ENCODE measurements at places on chromosomes 11 and 22.

GRCh38 chr22:49736538-49736937, 91.1 kb downstream of the BRD1 start:
- no peak for DNase-seq

- no peak for DNase-seq
These were observed 34.3 kb downstream of the TSPAN18 start for GRCh38 chr11:44760917-44761550.

DNA sequence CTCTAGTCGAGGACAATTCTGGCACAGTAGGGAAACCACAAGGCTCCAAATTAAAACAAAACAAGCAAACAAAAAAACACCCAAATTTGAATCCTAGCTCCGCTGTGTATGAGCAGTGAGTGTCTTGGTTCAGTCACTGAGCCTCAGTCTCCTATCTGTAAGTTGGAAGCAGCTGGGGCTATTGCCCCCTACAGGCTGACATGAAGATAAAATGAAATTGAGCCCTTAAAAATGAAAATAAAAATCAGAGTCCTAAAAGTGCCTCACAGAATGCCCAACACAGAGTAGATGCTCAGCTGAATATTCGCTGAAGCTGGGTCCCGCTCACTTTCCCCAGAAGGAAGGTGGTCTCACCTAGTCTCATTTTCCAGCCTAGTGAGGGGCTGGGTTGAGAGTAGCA, 65.2 kb downstream of the PDE2A start:
- DNase-seq, result no peak

GRCh38 chr11:93775289-93775688, 8.8 kb upstream of the MED17 start:
- DNase-seq, result peak; percentile 13

DNA sequence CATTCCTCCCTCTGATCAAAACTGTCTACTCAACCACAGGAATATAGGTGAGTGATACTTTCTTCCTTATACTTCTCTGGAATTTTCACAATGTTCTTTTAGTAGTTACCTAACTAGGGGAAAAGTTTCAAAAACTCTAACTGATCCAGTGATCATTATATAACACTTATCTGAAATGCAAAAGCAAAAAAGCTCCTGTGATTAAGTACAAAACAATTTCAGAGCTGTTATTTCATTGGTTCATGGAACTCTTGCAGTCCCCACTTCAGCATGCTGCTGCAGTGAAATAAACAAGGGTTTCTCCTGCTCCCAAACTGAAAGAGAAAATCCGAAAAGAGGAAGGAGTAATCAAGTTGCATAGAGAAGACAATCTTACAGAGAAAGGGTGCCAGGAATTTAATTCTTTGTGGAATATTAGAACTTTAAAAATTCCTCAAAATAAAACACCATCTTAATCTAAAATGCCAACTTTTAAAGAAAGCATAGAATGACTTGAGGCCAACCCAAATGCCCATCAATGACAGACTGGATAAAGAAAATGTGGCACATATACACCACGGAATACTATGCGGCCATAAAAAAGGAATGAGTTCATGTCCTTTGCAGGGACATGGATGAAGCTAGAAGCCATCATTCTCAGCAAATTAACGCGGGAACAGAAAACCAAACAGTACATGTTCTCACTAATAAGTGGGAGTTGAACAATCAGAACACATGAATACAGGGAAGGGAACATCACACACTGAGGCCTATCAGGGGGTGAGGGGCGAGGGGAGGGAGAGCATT, 20.3 kb downstream of the PPP2R1B start:
- no peak for DNase-seq

DNA sequence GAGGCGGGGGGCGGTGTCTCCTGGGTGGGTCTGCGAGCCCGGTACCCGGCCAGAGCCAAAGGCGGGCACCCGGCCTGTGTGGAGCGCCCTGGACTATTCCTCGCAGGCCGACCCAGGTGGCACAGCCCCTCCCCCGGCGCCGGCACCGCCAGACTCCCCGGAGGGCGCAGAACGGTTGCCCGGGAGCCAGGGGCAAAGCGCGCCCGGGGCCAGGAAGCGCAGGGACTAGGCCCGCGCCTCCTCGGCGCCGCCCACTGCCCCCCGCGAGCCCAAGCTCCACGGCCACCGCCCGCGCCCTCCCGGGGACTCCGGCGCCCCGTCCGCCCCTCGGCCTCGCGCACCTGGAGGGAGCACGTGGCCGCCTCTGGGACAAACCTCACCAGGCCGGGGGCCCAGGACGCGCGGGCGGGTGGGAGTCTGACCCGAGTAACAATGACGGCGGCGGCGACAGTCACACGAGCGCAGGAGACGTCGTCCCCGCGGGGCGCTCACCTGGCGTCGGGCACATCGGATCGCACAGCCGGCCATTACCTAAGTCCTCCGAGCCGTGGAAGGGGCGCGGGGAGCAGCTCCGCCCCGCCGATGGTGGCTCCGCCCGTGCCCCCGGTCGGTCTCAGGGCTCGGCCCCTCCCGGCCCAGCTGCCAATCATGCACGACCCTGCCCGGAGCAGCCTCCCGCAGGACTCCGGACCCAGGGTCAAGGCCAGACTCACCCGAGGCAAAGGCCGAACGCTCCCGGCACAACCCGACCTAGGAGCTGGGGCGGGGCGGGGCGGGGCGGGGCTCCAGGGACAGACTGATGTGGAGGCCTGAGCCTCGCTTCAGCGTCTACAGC, 7.4 kb downstream of the PLXNB2 start:
- no peak for DNase-seq

DNA sequence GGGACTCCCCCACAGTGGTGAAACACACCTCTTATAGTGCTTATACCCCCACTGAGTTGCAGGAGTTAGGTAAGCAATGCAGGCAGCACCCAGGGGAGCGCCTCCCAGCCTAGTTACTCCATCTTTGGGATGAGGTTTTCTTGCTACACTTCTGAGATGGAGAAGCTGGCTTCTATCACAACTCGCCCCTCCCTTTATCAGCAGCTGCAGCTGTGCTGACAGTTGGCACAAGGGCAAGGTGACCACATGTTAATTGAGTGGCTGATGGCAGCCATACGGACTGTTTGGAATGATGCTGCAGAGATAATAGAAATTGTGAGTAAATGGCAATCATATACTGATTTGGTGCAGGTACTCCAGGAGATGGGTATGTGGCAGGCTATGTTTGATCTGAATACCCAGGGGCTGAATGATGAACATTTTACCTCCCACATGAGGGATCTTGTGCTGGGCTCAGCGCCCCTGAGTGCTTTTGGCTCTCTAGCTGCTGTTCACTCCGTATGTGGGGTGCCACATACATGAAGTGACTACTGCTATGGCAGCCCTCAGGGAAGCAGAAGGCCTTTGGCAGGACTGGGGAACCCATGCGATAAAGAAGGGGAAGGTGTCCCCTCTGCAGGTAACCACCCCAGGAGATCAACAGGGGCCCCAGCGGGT, 29.2 kb upstream of the KCNA4 start:
- no peak for DNase-seq

GRCh38 chr11:72681226-72682153, 7.3 kb upstream of the PDE2A start:
- DNase-seq, result no peak

GRCh38 chr22:45425101-45425500, 11.6 kb downstream of the RIBC2 start:
- no peak for DNase-seq

DNA sequence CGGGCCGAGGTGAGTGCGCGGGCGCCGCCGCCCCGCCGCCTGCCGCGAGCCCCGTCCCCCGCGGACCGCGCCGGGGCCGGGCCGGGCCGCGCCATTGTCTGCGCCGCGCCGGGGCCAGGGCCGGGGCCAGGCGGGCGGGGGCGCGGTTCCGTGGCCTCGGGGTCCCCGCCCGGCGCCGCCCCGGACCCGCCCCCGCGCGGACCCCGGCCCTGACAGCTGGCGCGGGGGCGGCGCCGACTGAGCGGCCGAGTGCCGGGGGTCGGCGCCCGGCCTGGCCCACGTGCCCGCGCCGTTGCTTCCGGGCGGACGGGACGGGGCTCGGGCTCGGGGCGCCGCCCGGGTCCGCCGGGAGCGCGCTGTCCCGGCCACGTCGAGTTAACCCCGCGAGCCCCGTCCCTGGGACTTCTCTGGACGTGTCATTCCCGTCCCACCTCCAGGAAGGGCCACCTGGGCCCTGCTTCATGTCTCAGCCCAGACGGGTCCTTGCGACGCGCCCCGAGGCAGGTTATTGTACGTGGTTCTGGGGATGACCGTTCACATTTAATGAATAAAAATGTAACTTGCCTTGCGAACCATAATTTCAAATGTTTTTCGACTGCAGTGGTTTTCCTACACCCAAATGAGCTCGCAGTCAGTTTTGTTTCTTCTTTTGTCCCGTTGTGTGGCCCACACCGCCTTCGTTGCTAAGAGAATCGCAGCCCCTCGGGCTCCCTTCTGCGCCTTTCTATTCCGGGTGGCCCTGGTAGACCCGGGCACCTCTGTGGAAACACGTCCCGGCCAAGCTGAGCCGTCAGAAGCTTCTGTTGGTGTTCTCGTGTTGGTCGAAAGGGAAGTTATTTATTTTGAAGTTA, 562 bp downstream of the ZBED4 start:
- peak; percentile 33 for DNase-seq

DNA sequence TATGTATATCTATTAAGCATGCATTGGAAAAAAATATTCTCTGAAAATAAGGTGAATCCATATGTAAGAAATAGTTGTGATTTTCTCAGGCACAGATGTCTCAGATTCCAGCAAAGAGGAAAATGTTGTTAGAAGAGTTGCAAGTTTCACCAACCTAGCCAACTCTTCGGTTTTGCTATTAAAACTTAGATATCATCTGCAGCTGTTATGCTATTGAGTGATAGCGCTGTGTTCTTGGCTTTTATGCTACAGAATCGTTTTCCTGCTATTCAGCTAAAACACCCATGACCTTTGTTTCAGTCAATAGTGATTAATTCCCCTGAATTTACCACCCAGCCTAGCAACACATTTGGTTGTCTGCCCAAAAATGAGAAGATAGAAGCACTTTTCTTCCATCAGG, 795.6 kb upstream of the ANO3 start:
- no peak for DNase-seq

DNA sequence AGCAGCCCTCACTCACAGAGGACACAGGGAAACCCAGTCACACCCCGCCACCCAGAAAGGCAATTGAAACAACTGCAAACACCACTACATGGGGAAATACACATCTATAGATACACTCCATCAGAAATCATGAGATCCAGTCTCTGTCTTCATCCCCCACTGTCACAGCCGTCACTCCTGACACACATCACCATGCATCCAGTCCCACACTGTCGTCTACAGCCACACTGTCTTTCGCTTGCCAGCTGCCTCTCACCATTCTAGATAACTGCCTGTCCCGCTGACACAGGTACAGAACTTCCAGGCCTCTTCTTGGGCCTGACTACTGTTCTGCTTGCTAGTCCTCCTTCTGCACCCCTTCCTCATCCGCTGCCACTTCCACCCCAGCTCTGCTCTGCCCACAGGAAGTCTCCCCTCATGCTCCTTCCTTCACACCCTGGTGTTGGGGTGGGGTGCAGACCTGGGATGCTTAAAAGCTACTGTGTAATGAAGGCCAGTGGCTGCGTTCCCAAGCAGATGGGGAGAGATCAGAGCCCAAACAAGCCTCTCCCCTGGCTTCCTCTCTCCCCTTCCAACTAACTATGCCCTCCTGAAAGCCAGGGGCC, 42.6 kb downstream of the SLC22A12 start:
- DNase-seq, result no peak

DNA sequence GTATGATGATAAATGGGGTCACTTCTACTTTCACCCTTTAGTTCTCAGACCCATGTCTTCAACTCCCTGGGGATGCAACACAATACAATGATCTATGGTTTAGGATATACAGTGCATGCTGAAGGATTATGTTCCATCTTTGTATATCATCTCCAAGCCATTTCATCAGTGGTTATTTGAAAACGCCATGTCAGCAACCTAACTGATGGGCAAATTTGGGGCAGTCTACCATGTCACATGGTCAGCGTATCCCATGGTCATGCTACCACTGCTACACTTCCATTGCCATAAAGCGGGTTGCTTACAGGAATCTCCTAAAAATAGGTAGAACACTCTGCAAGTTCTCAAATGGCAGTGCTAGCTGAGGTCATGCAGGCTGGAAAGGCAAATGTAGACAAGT, 236.5 kb upstream of the ISX start:
- DNase-seq, result no peak

DNA sequence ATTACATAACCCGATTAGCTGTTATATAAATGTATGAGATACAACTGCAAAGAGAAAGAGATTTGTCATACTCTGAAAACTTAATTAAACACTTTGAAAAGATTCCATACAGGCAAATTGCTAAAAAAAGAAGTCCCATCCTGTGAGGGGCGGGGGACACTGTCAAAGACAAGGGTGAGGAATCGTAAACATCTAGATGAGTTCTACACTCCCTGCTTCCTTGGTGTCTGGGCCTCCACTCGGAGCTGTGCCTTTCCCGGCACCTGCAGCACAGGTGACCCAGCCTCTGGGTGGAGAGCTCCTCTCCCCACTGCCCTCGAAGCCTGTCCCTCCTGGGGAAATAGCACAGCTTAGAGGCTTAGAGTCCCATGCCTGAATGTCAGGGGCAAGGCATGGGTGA, 69.2 kb upstream of the CRYBB3 start:
- no peak for DNase-seq

DNA sequence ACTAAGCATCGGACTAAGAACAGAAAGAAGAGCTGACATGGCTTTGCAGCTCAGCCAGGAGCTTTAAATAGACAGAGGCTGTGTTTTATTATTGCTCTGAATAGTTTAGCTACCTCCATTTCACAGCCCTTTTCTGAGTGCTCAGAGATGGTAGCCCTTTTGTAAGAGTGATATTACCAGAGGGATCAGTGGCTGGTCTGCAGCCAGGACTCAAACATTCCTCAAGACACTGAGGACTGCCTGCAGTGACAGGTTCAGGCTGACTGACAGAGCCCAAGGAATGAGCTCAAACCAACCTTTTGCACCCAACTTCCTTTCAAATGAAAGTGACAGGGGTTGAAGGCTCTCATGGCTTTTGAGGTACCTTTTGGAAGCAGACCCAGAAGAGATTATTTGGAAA, 189.0 kb downstream of the DDX10 start:
- DNase-seq, result peak; percentile 7

- peak; percentile 50 for DNase-seq
These were observed 6.5 kb downstream of the ADORA2A start for GRCh38 chr22:24433828-24434470.

GRCh38 chr22:30272781-30273601, 6.3 kb upstream of the OSM start:
- no peak for DNase-seq

GRCh38 chr22:49616356-49617231, 211.1 kb downstream of the BRD1 start:
- DNase-seq, result no peak

DNA sequence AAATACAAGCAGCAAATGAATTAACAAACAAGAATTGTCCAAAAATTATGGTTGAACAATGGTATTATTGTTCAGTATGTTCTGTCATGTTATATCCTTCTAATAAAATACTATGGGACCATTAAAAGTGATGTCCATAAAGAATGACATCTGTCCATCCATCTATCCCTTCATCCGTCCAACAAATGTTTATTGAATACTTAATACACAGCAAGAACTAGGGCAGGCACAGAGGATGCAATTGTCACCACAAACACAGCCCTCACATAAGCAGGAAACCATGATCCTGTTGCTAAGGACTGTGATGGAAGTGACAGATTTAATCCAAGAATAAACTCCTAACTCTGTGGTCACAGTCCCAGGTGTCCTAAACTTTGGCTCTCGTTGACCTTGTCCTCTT, 20.7 kb upstream of the B3GAT1 start:
- DNase-seq, result no peak
